ENCODE measurements at places on chromosomes 5 and 9.

DNA sequence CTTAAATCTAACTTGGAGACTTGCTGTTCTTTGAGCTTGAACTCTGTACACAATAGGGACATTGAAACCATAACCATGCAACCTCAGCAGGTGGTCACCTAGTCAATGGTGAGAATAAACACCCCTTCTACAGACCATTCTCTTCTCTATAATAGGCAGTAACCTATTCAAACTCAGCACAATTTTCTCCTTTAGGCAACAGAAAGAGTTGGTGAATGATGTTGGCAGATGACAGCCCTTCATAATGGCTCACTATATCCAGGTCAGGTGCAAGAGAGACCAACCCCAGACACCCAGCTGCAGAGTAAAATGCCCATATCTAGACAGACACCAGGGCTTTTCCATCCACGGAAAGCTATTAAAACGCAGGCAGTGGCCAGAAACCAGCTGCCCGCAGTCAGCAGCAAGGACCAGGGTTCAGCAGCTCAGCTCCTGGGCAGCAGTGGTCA is 106.7 kb downstream of the SERINC5 start:
- DNase-seq, result no peak

- DNase-seq, result no peak
Observed at GRCh38 chr5:132053483-132053882, 7.0 kb upstream of the IL3 start.

GRCh38 chr5:104283136-104283535 is 720.5 kb upstream of the NUDT12 start:
- DNase-seq, result no peak

DNA sequence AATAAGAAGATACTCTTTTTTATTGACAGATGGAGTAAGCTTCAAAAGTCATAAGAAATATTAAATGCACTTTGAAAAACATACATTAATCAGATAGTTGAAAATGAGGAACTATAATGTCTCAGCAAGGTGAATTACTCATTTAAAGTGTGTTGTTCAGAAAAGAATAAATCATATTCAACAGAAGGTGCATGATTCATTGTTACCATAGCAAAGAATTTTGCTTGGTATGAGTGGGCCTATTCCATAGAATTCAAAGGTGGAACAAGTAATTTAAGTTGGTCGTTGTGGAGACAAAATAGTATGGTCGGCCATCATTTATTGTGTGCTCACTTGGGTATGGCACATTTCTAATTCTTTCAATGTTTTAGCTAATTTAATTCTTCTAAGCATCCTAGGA is 1920.2 kb upstream of the CDH9 start:
- no peak for DNase-seq

GRCh38 chr5:160978944-160979343 is 126.9 kb upstream of the ATP10B start:
- DNase-seq, result no peak

GRCh38 chr9:92965061-92965758 is 17.9 kb downstream of the FGD3 start:
- DNase-seq, result no peak

- no peak for DNase-seq
Observed at GRCh38 chr5:82336959-82337351, 58.8 kb upstream of the RPS23 start.
